ENCODE measurements at places on chromosomes 12 and 14.

DNA sequence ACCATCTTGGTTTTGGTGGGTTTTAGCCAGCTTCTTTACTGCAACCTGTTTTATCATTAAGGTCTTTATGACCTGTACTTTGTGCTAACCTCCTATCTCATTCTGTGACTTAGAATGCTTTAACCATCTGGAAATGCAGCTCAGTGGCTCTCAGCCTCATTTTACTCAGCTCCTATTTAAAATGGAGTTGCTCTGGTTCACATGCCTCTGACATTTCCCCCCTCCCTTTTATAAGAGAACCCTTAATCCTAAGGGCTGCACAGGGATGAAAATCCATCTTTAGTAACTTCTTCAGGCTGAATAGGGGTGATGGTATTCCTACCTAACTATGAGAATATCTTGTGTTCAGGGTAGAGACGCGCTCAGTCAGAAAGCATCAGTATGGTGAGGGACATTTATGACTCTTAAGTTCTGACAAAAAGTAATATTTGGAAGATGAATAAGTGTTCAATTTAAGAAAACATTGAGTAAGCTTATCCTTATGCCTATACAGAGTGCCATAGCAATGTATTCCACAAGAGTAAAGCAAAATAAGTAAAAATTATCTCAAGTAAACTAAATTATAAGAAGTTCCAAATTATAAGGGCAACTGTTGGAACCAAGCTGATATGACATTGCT, 15.2 kb downstream of the SLC38A1 start:
- no peak for DNase-seq

- DNase-seq: no peak
These were observed 539.1 kb downstream of the LRFN5 start for GRCh38 chr14:42145766-42146165.

- peak; percentile 68 for DNase-seq
These were observed 153.5 kb upstream of the MAX start for GRCh38 chr14:65255583-65256461.

DNA sequence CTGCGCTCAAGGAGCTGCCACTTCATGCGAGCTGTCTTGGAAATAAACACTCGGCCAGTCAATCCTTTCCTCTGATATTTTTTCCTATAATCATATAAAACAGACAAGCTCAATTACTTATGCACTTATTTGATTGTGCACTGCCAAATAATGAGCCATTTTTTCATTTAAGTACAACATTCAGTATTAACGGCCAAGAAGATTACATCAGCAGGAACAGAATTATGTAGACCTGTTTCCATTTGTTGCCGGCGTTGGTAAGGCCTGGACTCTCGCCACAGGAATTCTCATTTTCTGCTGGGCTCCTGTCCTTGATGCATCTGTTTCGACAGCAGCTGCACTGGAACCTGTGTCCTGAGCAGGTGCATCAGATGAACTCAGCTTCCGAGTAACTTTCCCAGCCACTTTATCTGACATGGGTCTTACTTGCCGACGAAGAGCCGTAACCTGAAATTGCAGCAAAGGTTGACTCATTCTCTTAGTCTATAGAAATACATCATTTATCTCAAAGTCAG, 110.2 kb downstream of the KIF21A start:
- DNase-seq: no peak

DNA sequence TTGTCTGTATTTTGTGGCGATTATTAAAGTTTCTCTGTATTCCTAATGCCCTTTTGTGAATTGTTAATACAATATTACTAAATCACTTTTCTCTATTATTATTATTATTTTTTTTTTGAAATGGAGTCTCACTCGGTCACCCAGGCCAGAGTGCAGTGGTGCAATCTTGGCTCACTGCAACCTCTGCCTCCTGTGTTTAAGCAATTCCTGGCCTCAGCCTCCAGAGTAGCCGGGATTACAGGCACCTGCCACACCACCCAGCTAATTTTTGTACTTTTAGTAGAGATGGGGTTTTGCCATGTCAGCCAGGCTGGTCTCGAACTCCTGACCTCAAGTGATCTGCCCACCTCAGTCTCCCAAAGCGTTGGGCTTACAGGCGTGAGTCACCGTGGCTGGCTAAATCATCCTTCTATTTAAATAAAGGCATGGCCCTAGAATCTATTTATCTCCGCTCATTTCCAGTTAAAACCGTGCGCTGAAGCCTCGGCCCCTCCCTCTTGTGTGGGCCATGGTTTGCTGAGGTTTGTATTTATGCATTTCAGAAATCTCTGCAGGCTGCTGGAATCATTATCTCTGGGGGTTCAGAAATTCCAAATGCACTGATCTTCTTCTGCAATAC, 1136.4 kb upstream of the TMEM132C start:
- no peak for DNase-seq

GRCh38 chr14:74377976-74378690, 29.9 kb downstream of the VRTN start:
- no peak for DNase-seq

GRCh38 chr14:25086821-25087396, 37.0 kb upstream of the STXBP6 start:
- no peak for DNase-seq

DNA sequence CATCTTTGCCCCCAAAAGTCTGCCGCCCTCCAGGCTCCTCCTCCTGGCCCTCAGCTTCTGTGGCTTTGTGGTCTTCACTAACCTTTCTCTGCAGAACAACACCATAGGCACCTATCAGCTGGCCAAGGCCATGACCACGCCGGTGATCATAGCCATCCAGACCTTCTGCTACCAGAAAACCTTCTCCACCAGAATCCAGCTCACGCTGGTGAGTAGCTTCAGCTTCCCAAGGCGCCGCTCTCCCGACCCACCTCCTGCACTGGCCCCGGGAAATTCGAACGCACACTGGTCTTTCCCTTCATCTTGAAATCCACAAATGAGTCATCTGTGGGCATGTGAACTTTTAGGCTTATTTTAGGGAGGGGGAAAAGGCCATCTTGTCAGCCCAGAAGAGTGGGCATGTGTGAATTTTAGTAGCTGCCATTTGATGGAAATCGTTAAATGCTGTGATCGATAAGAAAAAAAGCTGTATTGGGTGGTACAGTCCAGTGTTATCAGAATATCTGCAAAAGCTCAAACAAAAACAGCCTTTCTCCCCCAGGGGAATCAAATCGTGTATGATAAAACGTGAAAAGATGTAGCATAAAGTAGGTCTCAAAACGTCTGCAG, 700 bp downstream of the SLC35E3 start:
- peak; percentile 10 for DNase-seq

- no peak for DNase-seq
These were observed 6.0 kb downstream of the DMAC2L start for GRCh38 chr14:50318031-50318626.

DNA sequence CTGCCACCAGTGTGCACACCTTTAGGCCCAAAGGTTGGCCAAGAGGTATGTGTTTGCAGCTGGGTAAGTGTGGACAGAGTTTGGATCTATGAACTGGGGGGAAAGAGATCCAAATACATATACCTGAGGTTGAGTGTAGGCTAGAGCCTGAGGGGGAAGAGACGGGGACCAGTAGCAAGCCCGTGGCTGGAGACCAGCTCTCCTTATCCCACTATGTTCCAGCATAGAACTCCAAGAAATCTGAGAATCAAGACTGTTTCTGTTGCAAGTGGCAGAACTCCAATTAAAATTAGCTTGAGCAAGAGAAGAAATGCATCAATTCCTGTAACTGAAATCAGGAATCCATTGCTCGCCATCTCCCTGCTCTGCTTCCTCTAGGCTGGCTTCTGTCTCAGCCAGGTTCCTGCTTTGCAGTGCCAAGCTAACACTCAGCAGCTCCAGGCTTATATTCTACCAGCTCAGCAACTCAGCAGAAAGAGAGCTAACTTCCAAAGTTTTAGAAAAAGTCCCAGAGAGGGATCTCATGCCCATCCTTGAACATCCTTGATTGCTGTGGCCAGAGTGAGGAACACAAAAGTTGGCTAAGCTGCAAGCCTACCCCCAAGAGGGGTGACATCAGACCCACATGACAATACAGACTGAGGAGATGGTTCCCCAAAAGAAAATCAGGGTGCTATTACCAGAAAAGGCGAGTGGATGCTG, 1.5 kb upstream of the PCK2 start:
- DNase-seq: no peak

DNA sequence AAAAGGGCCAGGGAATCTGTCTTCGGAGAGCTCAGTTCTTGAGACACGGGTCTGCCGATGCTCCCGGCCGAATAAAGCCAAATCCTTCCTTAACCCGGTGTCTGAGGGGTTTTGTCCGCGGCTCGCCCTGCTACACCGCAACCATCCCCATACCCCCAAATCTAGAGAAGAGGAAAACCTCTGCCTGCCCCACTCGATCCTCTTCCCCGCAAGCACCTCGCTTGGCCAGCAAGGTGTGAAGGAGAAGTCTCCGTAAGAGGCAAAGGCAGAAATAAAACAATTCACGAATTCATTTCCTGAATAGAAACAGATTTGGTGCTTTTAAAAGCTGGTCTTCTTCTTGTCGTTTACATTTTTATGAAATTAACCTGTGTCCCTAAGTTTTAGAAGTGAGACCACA, 67.3 kb upstream of the GALNT9 start:
- DNase-seq: no peak

GRCh38 chr12:113910751-113911272, 55.3 kb downstream of the RBM19 start:
- DNase-seq: no peak

GRCh38 chr12:32509328-32510091, 110.2 kb downstream of the FGD4 start:
- DNase-seq: no peak

DNA sequence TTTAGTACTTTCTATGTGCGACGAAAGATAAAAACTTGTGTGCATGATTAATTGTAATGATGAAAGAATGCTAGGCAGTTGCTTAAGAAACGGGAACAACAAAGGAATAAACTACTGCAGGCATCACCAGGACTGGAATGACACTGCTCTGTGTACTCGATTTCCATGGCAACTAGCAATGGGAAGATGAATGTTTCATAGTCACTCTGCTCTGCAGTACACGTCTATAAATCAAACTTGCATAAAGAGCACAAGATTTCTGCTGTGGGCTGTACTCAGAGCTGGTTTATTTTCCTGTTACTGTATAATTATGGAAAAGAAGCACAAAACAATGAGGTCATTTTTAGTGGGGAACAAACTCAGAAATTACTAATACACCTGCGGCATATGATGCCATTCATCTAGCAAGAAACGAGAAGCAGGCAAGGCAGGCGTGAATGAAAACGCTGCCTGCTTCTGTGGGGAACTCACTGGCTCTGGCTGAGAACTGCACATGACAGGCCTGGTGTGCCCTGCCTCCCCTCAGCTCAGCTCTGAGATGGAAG, 41.8 kb downstream of the EFCAB11 start:
- peak; percentile 51 for DNase-seq

GRCh38 chr14:75489480-75489837, 32.8 kb upstream of the BATF start:
- DNase-seq: no peak

- DNase-seq: no peak
These were observed 1.2 kb downstream of the CDK2AP1 start for GRCh38 chr12:123270214-123271000.

- no peak for DNase-seq
These were observed 946 bp downstream of the DDX24 start for GRCh38 chr14:94079891-94080620.

Data from epithelial cell of prostate (primary cell).